ENCODE measurements at places on chromosomes 6 and 20.

DNA sequence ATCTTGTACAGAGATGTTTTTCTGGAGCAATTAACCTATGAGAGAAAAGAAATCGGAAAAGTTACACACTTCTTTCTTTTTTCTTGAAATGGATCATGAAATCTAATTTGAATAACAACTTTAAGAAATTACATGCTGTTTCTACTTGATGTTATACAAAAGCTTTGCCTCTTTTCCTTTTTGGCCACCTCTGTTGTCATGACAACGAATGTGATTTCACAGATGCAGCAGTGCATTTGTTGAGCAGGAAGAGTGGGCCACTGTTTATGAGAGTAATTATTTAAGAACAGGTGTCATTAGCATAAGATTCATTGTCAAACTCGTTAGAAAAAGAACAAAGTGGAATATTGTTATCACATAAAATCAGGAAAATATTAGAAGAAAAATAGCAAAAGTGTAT, 148.3 kb upstream of the IMPG1 start:
- no peak for DNase-seq

GRCh38 chr6:40779409-40779808, 192.2 kb upstream of the LRFN2 start:
- peak; percentile 55 for DNase-seq

DNA sequence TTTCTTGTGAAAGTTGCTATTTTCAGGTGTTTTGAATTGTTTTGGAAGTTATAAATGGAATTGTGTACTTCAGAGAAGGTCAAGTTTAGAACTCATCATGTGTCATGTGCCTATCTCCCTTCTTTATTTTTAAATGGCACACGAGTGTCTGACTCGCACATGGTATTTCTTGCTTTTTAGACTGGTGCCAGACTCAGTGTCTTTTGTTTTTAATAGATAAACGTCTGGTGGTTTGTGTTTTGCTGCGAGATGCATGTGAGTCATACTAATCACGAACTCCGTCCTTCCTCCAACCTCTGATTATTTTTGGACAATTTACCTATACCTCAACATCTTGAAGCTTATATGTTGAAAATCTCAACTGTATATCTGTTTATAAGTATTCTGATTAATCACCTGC, 292.1 kb downstream of the CDKAL1 start:
- peak; percentile 53 for DNase-seq

- no peak for DNase-seq
Observed at GRCh38 chr6:100417036-100417435, 47.7 kb downstream of the SIM1 start.

GRCh38 chr6:14259594-14260152, 142.1 kb downstream of the CD83 start:
- no peak for DNase-seq

GRCh38 chr6:11288065-11288464, 55.6 kb upstream of the NEDD9 start:
- DNase-seq = no peak
